Left renal pelvis (tissue), 4 donors: ENCODE measurements at places on chromosomes 11 and 22. TPM values are rescaled to one million over a fixed set of nuclear protein-coding genes. Genes with fewer than 3 reads are reported as not detected.

- DNase-seq: no peak
Observed at GRCh38 chr11:95344932-95345642, 114.1 kb upstream of the SESN3 start.

DNA sequence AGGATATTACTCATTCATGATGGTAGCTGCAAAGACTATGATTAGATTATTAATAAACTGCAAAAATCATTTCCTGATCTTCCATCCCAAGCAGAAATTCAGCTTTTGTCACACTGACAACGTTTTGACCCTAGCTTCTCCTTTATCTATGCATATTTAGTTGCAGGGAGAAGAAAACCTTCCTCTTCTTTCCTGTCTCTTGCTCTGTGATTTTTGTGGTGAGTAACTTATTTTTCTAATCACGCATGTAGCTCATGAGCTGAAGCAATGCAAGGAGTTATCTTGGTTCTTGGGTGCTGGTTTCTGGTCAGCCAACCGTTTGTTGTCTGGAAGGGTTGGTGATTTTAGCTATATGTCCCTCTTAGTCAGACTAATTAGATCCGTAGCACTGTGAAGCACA is 56.4 kb downstream of the FDX1 start:
- DNase-seq: no peak

- DNase-seq: no peak
Observed at GRCh38 chr11:94217705-94218104, 86.7 kb upstream of the IZUMO1R start.

- no peak for DNase-seq
Observed at GRCh38 chr11:128662960-128663359, 30.9 kb upstream of the FLI1 start.

DNA sequence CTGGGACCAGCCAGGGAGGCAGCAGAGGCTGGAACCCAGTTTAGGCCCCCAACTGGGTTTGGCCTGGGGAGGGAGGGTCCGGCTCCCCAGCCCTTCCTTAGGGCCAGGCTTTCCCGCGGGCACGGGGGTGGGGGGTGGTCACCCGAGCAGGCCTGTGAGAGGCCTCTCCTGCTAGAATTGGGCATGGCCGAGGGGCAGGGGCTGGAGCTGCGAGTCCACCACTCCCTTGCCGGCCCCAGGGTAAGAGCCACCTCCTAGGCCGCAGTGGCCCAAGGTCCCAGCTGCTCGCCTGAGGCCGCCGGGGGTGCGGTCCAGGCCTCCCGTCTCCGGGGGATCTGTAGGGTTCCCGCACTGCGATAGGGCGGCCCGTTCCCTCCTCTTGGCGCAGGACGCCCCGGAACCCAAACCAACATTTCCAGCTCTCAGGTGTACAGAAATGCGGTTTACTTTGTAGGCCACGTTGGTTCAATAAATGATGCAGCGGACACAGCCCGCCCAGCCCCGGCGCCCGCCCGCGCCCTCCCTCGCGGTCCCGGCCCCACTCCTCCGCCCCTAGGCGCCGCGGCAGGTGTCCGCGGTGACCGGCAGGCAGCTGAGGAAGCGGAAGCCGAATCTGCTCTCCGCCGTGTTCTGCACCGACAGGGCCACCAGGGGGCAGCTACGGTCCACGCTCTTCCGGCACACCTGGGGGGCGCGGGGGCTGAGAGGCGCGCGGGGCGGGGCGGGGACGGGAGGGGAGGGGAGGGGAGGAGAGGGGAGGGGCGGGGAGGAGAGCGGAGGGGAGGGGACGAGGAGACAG is 5.9 kb downstream of the LMNTD2 start:
- no peak for DNase-seq

DNA sequence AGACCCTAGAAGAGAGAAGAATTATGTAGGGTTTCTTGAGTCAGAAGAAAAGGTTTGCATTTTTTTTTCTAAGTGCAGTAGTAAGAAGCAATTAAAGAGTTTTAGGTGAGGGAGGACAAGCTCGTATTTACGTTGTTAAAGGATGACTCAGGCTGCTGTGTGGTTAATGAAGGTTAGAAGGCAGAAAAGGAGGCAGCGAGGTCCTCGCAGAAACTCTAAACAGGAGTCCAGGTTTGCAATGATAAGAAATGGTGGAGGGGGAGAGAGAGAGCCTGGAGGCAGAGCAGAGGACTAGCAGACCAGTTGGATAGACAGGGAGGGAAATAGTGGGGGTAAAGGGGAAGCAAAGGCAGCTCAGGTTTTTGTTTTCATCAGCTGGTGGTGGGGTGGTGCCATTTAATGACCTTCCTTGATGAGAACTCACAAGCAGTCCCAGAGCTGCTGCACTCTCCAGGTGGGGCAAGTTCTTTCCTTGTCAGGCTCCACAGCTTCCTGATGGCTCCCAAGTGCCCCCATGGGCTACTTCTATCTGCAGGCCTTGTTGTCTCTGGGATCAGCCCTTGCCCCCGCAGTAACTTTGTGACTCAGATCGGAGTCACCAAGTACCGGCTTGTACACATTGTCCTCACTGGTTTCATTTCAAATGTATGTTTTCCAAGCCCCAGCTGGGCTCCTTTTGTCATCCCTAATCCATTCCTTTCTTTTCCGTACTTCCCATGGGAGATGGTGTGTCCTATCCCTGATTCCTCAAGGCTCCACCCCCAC is 8.3 kb upstream of the INSC start:
- DNase-seq: no peak

TBC1D10A gene
- polyA plus RNA-seq: 12.1 TPM

TBX10 gene
- polyA plus RNA-seq: not detected

DEFB131B gene
- 1.2 TPM for polyA plus RNA-seq
